ENCODE measurements at places on chromosomes 5 and 9.

GRCh38 chr9:119368681-119369581 is at the start of gene BRINP1:
Gene BRINP1 (minus strand): TSS chr9:119369435. CDS start chr9:119313355, 56,080 bp downstream.
- DNase-seq: peak; percentile 32

GRCh38 chr9:132943651-132944293 is 644 bp downstream of the TSC1 start:
- DNase-seq: no peak

GRCh38 chr5:67676863-67677262 is 480.3 kb upstream of the CD180 start:
- no peak for DNase-seq

- no peak for DNase-seq
Observed at GRCh38 chr9:21392270-21392669, 7.1 kb upstream of the IFNA2 start.

DNA sequence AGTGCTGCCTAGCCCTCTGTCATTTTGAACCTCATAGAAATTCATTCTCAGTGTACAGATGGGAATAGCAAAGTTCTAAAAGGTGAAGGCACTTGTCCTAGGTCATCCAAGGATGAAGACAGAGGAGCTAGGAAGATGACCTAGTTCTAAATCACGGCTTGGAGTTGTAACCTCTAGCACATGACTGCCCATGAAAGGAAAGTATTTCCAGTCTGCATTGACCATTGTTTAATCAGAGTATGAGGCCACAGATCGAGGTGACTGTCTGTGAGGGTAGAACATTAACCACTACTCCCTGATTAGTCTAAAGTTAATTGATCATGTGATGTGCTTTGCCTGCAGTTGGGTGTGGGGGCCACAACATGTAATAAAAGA is 674 bp upstream of the TNFSF15 start:
- no peak for DNase-seq

GRCh38 chr5:159905496-159905895 is 10.8 kb upstream of the ADRA1B start:
- no peak for DNase-seq

DNA sequence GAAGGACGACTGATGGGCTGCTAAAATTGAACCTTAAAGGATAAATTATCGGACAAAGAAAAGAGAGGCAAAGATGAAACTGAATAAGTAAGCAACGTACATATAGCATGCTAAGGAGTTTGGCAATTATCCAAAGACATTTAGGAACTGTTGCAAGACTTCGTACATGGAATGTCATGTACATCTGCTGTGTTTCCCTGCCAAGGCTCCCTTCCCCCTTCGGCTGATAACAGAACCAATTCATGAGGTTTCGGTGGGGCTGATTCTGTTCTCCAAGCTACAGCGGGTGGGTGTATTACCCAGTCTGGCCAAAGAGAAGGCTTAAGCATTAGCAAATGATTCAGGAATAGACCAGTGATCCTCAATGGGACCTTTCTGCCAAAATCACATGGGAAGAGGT is 190.9 kb upstream of the FREM1 start:
- no peak for DNase-seq

DNA sequence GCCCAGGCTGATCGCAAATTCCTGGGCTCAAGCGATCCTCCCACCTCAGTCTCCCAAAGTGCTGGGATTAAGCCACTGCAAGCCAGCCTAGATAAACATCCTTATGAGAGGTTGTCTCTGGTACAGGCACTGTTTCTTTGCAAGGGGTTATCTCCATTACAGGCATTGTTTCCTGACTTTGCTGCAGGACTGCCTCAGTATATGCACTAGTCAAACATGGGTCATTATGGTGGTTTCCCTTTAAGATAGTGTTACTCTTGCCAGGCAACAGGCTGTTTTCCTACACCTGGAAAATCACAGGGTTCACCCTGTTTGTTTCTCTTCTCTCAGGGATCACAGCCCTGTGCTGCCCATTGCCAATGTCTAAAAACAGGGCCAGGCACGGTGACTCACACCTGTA is 7.8 kb upstream of the CLTB start:
- no peak for DNase-seq

DNA sequence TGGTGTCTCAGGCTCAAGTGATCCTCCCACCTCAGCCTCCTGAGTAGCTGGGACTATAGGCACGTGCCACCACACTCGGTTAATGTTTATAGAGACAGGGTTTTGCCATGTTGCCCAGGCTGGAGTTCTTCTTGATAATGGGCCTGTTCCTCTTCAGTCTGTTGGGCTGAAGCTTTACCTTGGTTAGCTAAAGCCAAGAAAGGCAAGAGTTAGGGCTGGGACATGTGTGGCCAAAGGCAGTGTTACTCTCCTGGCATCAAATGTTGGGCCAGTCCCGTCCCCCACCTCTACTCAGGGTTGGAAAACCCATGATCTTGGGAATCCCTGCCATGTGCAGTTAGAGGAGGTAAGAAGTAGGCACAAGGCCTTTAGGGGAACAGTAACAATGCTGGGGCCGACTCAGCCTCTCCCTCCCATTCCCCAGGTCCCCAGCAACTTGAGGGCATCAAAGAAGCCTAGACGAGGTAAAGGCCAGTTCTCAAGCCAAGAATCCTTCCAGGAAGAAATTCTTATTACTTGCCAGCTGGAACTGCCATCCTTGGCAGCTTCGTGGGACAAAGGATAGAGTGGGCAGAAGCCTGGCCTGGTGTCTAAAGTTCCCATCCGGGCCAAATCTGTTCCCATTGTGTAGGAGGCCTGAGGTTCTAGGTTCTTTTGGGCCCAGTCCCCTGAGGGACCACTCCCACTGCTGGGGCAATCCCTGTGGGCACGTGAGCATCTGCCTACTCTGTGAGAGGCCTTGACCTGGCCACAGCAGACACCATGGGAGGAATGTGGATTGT is 4.5 kb downstream of the EGR1 start:
- no peak for DNase-seq

GRCh38 chr5:158309088-158309807 is 450.3 kb upstream of the CLINT1 start:
- no peak for DNase-seq

- no peak for DNase-seq
Observed at GRCh38 chr5:151810897-151811296, 39.1 kb downstream of the G3BP1 start.

DNA sequence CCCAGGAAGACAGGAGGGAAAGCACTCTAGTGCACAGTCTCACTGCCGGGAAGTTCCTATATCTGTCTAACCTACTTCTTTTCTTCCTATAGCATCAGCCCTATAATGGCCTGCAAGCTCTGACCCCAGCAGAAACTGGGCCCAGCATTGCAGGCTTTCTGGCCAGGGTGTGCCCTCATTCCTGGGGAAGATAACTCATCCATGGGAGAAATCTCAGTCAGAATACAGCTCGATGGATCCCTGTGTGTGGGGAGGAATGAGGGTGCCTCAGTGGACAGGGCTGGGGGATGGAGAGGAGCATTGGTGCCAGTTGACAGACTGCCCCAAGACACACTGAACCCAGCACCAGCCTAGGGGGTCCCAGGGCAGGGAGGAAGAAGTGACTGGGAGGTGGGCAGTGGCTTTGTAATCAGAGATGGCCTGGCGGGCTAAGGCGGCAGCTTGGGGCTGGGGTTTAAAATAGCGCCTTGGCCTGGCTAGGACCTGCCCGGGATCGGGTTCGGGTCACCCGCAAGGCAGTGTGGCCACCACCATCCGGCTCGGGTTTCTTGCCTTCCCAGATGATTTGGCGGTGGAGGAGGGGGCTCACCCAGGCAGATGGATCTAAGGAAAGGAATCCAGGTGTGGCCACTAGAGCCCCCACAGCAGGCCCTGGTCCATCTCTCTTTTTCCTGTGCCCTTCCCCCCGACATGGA is 7.6 kb upstream of the CXXC5 start:
- no peak for DNase-seq

DNA sequence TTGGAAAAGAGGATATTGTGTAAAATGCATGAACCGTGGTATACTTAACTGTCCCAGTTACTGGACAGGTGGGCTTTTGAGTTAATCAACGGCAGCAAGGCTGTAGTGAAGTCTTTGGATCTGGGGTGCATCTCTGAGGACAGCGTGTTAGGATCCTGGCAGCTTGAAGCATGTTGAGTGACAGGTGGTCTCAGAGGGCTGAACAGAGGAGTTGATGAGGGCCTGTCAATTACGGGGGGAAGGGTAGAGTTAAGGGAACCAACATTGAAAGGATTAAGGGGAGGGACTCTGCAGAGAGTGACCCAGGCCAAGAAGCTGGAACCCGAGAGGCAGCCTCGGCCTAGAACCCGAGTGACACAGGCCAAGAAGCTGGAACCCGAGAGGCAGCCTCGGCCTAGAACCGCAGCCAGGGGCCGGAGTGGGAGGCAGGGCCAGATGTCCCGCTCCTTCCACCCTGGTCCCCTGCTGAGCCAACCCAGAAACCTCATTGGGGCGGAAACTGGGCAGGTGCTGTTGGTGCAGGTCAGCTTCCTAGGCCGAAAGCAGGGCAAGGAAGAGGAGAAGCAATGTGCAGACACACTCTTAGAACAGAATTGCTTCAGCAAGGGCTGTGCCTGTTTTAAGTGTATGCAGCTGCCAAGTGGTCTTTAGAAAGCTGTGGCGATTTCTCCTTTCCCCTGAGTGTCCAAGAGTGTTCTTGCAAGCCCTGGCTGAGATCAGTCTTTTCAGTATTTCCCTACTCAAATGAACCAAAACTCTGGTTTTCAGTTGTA is 62.0 kb downstream of the ANKRD33B start:
- no peak for DNase-seq

GRCh38 chr9:7534211-7534935 is 265.2 kb downstream of the DMAC1 start:
- DNase-seq: no peak

- DNase-seq: no peak
Observed at GRCh38 chr9:18488886-18489285, 14.9 kb downstream of the ADAMTSL1 start.

DNA sequence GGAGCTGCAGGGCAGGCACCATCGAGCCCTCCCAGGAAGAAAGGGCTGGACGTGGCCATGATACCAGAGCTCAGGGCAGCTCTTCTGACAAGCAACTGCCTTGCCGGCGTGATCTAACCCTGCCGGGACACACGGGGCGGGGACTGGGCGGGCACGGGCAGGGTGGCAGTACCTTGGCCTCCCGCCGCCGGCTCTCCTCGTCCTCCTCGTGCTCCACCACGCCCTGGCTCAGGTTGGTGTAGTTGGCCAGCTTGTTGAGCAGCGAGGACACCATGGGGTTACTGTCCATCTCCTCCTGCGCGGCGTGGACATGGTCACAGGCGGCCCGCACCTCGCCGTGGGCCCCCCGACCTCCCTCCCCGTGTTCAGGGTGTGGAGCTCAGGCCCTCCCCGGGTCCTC is 18.5 kb downstream of the SLC12A7 start:
- no peak for DNase-seq

- DNase-seq: no peak
Observed at GRCh38 chr5:59130431-59130830, 547.6 kb downstream of the RAB3C start.

DNA sequence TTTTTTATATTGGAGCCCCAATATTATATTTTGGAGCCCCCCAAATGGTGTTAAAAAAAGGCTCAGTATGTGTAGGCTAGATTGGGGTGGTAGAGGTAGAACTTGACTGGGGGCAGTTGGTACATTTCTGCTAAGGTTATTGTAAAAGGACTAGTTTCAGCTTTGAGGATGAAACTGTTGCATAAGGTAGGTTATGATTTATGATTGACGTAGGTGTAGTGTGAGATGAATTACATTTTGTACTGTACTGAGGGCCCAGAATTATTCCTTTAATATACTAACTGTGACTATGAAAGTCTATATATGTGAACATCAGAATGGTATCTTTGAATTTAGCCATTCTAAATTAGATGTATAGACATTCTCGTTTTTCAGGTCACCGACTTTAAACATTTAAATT is 3.6 kb downstream of the RIC1 start:
- no peak for DNase-seq

GRCh38 chr5:61030163-61030482 is 85.1 kb downstream of the NDUFAF2 start:
- no peak for DNase-seq

- DNase-seq: no peak
Observed at GRCh38 chr5:53211799-53212198, 102.2 kb upstream of the MOCS2 start.

GRCh38 chr9:117359910-117360309 is 54.9 kb downstream of the ASTN2 start:
- DNase-seq: no peak

GRCh38 chr9:95363051-95363841 is 45.7 kb upstream of the FANCC start:
- DNase-seq: no peak

DNA sequence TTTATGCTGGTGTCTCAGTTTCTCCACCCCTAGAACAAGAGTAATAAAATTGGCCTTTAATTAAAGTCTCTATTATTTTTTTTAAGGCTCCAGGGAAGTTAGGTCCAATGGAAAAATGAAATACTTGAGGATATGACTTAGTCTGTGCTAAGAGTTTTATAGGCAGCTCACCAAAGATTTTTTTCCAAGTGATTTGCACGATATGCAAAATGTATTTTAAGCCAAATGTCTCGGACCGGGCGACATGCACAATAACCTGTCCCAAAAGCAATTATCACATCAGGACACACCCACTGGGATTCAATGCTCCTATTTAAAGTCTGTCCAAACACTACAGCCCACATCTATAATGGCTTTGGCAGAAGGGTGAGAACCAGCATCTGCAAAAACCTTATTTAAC is 136.1 kb upstream of the ANKH start:
- DNase-seq: no peak

DNA sequence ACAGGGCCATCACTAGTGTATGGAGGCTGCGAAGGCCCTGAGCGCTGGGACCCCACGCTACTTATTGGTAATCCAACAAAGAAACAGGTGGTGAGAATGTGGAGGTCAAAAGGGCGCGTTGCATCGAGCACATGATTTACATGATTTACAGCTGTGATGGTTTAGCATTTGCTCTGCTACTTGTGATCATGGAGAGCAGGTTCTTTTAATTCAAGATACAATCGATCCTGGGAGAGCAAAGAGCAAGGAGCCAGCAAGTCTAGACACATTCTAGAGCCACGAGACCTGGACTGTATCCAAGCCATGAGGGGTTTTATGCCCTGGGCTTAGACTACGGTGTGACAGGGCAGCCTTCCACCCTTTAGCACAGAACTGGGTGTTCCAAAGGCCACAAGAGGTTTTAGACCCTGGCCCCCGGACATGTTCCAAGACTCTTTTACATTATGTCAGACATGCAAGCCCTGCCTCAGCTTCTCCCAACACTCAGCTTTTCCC is 47.0 kb upstream of the CLK4 start:
- no peak for DNase-seq

DNA sequence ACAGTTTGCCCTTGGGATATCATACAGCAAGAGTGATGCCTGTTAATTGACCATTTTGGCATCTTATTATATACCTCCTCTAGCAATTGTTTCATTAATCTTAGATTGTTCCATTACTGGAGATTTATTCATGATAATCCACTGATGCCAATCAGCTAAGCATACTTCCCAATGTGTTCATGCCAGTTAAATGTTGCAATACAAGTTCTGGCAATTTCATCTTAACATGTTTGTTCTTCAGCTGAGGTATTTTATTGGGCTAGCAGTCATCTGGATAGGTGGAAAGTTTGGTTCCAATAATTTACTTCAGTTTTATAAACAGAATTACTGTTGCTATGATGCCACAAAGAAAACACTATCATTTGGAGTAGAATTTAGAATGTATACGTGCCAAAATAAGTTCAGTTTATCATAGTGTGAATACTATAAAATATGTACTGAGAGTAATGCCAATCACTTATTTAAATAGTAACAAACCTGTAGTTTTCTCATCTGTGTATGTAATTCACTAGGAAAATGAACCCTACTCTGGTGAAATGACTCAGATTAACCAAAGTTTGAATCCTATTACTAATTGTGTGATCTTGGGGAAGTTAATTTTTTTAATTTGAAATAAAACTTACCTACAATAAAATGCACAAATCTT is 27.9 kb upstream of the IL31RA start:
- no peak for DNase-seq
